Cardiac septum (tissue), 1 donor: ENCODE measurements at places on chromosomes 7 and 10. TPM values are rescaled to one million over a fixed set of nuclear protein-coding genes. Genes with fewer than 3 reads are reported as not detected.

DNA sequence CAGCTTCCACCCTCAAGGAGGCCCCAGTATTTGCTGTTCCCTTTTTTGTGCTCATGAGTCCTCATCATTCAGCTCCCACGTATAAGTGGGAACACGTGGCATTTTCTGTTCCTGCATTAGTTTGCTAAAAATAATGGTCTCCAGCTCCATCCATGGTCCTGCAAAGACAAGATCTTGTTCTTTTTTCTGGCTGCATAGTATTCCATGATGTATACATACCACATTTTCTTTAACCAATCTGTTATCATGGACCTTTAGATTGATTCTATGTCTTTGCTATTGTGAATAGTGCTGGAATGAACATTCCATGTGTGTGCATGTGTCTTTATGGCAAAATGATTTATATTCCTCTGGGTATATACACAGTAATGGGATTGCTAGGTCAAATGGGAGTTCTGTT, 17.0 kb downstream of the KRIT1 start:
- no peak for DNase-seq

- no peak for DNase-seq
Observed at GRCh38 chr10:3782146-3782450, 2.9 kb downstream of the KLF6 start.

GRCh38 chr10:128174581-128175559, 48.6 kb upstream of the MKI67 start:
- no peak for DNase-seq

- no peak for DNase-seq
Observed at GRCh38 chr7:36210291-36210922, 57.4 kb downstream of the EEPD1 start.

DNA sequence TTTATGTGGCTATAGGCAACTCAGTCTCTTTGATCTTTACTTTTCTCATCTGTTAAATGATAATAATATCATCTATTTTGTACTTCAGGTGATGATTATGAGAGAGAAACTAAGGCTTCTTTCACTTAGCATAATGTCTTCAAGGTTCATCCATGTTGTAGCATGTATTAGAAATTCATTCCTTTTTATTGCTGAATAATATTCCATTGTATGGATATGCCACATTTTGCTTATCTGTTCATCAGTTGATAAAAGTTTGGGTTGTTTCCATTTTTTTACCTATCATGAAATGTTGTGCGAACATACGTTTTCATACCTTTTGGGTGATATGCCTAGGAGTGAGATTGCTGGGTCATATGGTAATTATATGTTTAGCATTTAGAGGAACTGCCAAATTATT, 7.2 kb upstream of the CDK13 start:
- no peak for DNase-seq

DNA sequence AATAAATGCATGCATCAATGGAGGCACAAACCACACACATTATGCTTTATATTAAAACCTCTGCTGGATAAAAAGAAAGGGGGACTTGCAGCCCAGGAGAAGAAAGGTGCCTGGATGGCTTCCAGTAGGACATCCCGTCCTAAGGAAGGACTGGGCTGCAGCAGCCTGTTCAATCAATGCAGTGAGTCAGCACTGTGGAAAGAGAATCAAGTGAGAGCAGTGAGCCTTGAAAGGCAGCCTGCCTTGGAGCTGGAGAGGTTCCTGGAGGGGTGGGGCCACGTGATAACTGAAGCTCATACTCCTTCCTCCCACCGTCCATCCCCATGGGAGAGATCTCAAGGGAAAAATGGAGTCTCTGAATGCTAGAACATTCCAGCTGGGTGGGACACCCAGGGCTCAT, 501.2 kb downstream of the ADRA2A start:
- no peak for DNase-seq

DNA sequence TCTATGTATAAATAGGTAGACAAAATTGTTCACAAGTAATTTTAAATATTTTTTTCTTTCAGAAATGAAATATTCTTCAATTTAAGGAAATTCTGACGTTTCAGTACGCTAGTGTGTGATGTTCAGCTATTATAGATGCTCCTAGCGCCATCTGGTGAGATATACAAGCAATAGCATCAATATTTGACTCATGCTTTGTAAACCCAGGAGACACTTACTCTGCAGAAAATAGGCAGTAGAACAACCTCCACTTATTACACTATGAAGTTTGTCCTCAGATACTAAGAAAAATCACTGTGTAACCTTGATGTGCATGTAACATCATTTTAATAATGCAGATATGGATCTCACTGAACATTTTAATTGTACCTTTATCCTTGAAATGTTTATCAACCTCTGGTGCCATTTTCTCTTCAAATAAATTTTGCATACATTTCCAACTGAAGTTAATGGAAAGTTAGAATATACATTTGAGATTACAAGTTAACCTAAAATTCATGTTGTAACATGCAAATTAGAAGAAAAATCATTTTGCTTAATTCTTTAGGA, 151.5 kb upstream of the FAM3C start:
- no peak for DNase-seq

GRCh38 chr7:100486753-100487446, 3.2 kb downstream of the NYAP1 start:
- DNase-seq: no peak

GRCh38 chr7:43193893-43194292, 81.4 kb downstream of the HECW1 start:
- DNase-seq: no peak

- no peak for DNase-seq
Observed at GRCh38 chr7:74544706-74545469, 91.2 kb downstream of the GTF2IRD1 start.

- no peak for DNase-seq
Observed at GRCh38 chr7:131045526-131045925, 282.1 kb upstream of the MKLN1 start.

- DNase-seq: peak; percentile 82
Observed at GRCh38 chr10:22086730-22087401, 83.3 kb upstream of the DNAJC1 start.

GRCh38 chr7:107994421-107995030, 8.4 kb downstream of the LAMB1 start:
- DNase-seq: no peak

DNA sequence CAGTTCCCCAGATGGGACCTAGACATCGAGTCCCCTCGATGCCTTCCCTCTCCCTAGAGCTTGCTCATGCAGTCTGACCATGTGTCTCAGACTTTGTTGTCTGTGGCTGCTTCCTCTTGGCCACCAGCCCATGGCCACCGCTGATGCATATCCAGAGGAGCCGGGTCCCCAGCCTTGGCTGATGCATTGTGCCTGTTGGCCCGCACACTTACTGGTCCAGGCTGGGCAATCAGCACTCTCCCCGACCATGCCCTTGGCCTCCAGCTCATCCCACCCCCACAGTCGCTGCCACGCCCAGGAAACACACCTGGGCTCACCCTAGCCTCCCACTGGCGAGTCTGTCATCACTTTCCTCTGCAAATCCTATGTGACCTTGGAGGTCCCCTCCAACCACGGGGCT, 10.1 kb downstream of the NPC1L1 start:
- no peak for DNase-seq

GRCh38 chr7:28784171-28784902, 173.8 kb downstream of the TRIL start:
- no peak for DNase-seq

DNA sequence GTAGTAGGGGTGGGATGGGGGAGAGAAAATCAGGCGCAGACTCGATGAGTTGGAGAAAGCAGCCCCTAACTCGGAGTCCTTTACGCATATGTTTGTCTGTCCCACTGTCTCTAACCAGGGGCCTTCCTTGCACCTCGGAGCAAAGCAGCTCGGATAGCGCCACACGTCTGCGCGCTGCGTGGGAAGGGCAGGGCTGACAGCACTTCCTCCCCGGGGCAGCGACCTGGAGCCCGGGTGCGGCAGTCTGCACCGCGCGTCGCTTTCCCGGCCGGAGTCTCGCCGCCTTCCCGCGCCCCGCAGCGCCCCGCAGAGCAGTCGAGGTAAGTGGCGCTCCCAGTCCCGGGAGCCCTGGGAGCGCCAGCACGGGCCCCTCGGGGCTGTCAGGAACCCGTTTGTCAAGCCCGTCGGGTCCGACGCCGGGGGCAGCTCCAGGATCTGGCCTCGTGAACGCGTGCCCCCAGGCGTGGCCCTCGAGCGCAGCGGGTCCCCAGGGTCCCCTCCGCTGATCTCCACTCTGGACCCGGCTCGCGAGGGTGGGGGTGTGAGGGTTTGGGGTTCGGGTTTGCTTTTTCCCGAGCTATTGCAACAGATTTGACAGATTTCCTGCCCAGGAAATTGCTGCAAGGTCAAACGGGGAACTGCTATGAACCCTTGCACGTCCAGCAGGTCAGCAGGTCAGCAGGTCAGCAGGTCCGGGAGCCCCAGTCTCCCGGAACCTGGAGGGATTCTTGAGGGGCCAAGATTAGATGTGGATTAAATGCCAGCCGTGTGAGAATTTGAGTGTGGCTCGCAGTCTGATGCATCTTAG, 597 bp downstream of the APBB1IP start:
- peak; percentile 90 for DNase-seq

- no peak for DNase-seq
Observed at GRCh38 chr7:6419310-6419773, 28.4 kb downstream of the DAGLB start.

GRCh38 chr10:58570307-58570723, 57.6 kb downstream of the BICC1 start:
- DNase-seq: no peak

DNA sequence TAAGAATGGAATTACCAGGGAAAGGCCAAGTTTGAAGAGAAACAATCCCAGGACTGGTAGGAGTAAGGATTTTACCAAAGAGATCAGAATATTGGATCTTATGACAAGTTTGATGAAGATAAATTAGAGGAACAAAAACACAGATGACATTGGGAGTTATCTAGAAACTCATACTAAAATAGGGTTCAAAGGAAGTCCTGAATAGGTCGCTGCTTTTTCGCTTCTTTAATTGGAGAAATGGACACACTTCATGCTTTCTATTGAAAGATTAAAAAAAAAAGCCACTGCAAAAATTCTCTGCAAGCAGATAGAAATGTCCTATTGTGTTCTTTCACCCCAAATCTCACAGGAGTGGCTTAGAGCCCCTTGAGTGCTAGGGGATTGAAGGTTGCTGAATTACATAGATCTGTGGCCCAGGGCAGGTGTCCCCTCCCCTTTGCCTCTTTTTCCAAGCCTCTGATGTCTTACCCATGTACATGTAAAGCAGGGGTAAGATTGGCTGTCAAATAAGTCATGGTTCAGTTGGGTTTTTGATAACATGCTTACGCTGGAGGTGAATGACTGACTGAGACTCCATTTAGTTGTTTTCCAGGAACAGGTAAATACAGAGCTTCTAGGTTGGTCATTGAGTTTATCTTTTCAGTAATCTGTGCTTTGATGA, 152.0 kb downstream of the OR13A1 start:
- DNase-seq: no peak

DNA sequence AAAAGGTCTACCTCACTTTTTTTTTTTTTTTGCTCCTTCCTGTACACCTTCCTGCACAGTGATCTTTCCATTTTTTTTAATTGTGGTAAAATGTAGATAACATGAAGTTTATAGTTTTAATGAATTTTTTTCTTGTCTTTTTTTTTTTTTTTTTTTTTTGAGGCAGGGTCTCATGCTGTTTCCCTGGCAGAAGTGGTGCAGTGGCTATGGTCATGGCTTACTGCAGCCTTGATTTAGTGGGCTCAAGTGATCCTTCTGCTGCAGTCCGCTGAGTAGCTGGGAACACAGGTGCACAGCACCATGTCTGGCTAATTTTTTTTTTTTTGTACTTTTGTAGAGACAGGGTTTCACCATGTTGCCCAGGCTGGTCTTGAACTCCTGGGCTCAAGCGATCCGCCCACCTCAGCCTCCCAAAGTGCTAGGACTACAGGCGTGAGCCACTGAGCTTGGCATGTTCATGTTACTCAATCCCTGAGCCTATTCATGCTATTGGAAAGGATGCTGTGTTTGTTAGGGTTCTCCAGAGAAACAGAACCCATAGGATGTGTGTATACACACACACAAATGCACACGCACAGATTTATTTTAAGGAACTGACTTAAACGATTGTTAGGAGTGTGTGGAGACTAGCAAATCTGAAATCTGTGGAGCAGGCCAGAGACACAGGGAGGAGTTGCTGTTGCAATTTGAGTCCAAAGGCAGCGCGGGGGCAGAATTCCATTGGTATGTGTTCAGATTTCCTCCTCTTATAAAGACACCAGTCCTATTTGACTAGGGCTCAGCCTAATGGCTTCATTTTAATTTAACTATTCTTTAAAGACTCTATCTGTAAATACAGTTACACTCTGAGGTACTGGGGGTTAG, 29.1 kb downstream of the GALNT11 start:
- DNase-seq: no peak

GRCh38 chr10:87850742-87851205, 12.6 kb downstream of the KLLN start:
- no peak for DNase-seq

- DNase-seq: no peak
Observed at GRCh38 chr10:68668972-68669371, 52.1 kb upstream of the CCAR1 start.

DNA sequence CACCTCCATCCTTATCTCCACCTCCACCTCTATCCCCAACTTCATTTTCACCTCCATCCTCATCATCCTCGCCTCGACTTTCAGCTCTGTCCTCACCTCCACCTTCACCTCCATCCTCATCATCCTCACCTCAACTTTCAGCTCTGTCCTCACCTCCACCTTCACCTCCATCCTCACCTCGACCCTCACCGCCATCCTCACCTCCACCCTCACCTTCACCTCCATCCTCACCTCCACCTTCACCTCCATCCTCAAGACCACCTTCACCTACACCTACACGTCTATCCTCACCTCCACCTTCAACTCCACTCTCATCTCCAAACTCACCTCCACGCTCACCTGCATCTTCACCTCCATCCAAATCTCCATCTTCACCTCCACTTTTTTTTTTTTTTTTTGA, 12.0 kb upstream of the RABGEF1 start:
- no peak for DNase-seq

GRCh38 chr10:120606051-120606764, 149.2 kb downstream of the PLPP4 start:
- DNase-seq: no peak

HOXA9 gene
- total RNA-seq: not detected

LEP gene
- total RNA-seq: 0.30 TPM

SLC26A5 gene
- total RNA-seq: not detected

ZNF487 gene
- 2.7 TPM for total RNA-seq

POU6F2 gene
- total RNA-seq: 0.19 TPM

CDHR3 gene
- 0.62 TPM for total RNA-seq
